Type B pancreatic cell (in vitro differentiated cells): ENCODE measurements at places on chromosomes 4 and X.

DNA sequence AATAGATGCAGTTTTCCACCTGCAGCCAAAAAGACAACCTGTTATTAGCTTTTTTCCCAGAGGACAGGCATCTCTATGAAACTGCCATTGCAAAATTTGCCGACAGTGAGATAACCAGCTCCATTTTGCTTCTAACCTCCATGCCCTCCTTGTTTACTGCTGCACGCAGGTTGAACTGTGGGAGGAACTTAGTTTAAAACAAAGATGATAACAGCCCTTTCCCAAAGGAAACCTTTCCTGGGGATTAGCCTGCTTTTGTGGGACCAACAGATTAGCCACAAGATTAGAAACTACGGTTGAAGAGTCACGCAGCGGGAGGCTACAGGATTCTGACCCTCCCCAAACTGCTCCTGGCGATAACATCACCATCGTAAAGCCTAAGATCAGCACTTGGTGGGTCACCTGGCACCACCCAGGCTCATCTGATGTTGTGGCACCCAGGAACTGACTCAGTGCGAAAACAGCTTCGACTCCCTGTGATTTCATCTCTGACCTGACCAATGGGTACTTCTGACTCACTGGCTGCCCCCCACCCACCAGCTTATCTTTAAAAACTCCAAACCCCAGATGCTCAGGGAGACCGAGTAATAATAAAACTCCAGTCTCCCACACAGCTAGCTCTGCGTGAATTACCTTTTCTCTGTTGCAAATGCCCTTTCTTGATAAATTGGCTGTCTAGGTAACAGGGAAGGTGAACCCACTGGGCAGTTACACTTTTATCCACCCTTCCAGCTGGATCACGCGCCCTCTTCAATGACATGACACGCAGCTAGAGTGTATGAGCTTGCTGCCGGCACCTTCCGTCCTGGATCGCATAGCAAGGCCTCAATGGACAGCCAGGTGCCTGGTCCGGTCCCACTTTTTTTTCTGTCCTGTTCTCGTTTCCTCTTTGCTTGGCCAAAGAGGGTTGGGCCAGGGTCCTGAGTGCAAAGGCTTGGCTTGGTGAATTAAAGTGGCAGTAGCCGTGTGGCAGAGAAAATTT lies 27.2 kb downstream of the NOP14 start:
- H3K27me3 ChIP-seq: no peaks in the 10 kb centered on the region
- H3K4me3 ChIP-seq: peak overlapping the region; percentile 90
- H3K27ac ChIP-seq: peak overlapping the region; percentile 93
- H3K4me1 ChIP-seq: peaks cover 22% of the 10 kb centered on the region

DNA sequence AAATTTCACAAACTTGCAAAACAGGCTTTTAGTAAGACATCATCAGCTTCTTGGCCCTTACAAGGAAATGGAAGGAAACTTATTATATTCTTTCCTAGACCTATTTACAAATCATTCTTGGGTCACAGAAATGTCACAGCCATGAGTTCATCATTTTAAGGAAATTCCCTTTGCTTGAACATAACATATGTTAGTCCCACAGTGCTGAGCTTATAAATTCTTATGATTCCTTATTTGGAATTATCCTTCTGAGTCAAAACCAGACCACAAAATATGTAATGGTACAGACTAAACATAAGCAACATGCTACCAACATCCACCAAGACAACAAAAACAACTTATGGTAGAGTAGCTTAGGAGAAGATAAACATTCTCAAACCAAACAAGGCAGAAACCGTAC lies 236.9 kb upstream of the CTSO start:
- H3K4me3 ChIP-seq: no peak overlapping the region
- H3K27ac ChIP-seq: peak overlapping the region; percentile 45
- no peak for DNase-seq
- H3K27me3 ChIP-seq: no peaks in the 10 kb centered on the region
- H3K4me1 ChIP-seq: peaks cover 26% of the 10 kb centered on the region

GRCh38 chrX:1391370-1391706 lies 575 bp downstream of the SLC25A6 start:
- DNase-seq: no peak
- H3K27ac ChIP-seq: peak overlapping the region; percentile 85
- peaks cover 24% of the 10 kb centered on the region for H3K36me3 ChIP-seq
- no peaks in the 10 kb centered on the region for H3K27me3 ChIP-seq
- peak overlapping the region; percentile 92 for H3K4me3 ChIP-seq

DNA sequence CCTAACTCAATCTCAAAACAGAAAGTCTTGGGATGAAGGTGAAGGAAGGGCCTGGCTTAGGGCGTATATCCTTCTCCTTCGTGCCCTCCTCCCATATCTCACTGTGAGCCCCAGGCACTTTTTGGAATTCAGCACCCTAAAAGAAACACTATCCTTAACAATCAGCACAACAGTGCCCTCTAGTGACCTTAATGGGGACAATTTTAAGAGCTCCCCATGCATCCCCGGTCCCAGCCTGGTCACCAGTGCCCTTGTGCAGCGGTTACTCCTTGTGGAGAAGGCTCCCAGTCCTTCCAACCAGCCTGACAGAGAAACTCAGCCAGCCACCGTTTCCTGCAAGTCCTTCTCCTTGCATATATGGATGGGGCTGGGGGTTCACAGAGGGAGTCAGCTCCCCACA lies 4.2 kb downstream of the PAK3 start:
- H3K36me3 ChIP-seq: no peaks in the 10 kb centered on the region
- H3K27ac ChIP-seq: no peak overlapping the region
- H3K4me3 ChIP-seq: no peak overlapping the region
- peaks cover 25% of the 10 kb centered on the region for H3K27me3 ChIP-seq

DNA sequence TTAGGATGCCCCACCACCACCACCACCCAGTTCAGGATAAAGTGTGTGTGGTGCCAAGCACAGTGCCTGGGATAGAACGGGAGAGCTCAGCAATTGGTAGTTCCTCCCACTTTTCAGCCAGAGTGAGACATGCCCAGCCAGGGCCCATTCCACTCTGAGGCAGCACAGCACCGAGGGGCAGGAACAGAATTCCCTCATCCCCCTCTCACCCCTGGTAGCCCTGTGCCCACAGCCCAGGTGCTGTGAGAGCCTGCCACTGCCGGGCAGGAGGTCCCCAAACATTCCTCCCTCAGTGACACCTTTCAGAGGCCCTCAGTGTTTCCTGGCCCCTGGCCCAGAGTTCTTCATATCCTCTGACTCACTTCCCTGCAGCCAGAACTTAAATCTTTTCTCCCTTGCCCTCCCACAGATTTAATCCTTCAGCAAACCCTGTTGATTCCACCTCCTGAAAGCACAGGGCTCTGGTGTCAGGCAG lies 8.1 kb downstream of the RIPPLY1 start:
- H3K27ac ChIP-seq: no peak overlapping the region
- no peak for DNase-seq
- H3K4me3 ChIP-seq: no peak overlapping the region

- H3K4me1 ChIP-seq: no peaks in the 10 kb centered on the region
- no peak overlapping the region for H3K27ac ChIP-seq
- DNase-seq: no peak
These were observed 15.6 kb downstream of the PGK1 start for GRCh38 chrX:78119521-78120227.

DNA sequence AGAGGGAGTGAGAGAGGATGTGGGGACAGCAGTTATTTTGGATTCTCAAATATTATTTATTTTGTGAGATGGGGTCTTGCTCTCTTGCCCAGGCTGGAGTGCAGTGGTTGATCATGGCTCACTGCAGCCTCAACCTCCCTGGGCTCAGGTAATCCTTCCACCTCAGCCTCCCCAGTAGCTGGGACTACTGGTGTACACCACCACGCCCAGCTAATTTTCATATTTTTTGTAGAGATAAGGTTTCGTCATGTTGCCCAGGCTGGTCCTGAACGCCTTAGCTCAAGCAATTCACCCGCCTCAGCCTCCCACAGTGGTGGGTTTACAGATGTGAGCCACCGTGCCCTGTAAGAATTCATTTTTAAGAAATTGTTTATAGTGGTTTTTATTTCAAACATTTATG lies 61.2 kb downstream of the FHDC1 start:
- H3K27ac ChIP-seq: peak overlapping the region; percentile 98
- no peaks in the 10 kb centered on the region for H3K36me3 ChIP-seq
- no peak for DNase-seq
- H3K4me3 ChIP-seq: no peak overlapping the region
- H3K4me1 ChIP-seq: peaks cover 40% of the 10 kb centered on the region

DNA sequence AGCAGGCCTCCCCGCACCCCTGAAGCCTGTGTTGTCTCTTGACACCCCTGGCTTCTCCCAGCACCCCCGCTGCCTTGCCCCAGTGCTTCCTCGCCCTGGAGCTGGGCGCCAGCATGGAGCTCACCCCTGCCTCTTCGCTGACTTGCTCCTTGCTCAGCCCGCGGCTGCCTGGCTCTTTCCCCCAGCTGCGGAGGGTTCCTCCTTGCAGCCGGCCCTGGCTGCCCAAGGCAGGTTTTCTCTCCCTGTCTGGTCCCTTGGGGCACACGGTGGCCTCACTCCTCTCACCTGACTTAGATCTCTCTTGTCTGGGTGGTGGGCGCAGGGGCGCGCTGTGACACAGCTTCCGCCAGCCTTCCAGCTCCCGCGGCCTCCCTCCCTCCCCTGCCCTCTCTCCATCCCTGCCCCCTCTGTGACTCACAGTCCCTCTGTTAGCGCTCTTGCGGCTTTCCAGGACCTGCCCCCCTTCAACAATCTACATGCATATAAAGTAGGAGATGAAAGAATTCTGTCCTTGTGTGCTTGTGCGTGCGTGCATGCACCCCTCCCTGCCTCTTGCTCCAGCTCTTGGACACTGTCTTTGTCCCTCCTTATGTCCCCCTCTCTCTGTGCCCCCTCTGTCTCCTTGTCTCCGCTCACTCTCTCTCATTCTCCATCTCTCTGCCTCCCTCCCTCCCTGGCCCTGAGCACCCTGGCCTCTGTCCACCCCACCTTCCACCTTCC lies 2.2 kb downstream of the PLXNB3 start:
- no peaks in the 10 kb centered on the region for H3K36me3 ChIP-seq
- no peaks in the 10 kb centered on the region for H3K27me3 ChIP-seq
- H3K27ac ChIP-seq: no peak overlapping the region
- H3K4me1 ChIP-seq: no peaks in the 10 kb centered on the region

GRCh38 chr4:95048296-95048695 lies 290.5 kb downstream of the BMPR1B start:
- no peak for DNase-seq
- no peaks in the 10 kb centered on the region for H3K27me3 ChIP-seq
- no peaks in the 10 kb centered on the region for H3K36me3 ChIP-seq
- H3K4me3 ChIP-seq: no peak overlapping the region

DNA sequence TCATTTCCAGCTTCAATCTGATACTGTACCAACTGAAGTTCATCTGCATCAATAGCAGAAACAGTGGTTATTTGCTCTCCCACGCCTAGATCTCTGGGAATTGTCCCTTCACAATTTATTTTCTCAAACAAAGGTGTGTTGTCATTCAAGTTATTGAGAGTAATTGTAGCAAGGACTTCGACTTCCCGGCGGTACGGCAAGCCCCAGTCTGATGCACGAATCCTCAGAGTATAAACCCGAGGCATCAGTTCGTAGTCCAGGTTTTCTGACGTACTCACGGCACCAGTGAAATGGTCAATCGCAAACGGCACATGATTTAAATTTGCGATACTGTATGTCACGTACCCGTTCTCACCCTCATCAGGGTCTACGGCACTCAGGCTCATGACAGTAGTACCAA lies 15.7 kb downstream of the FAT1 start:
- H3K27ac ChIP-seq: no peak overlapping the region
- DNase-seq: no peak
- no peaks in the 10 kb centered on the region for H3K27me3 ChIP-seq

GRCh38 chr4:141511055-141511454 lies 125.3 kb upstream of the IL15 start:
- no peaks in the 10 kb centered on the region for H3K27me3 ChIP-seq
- no peaks in the 10 kb centered on the region for H3K36me3 ChIP-seq
- H3K4me1 ChIP-seq: no peaks in the 10 kb centered on the region
- no peak for DNase-seq
- no peak overlapping the region for H3K27ac ChIP-seq

DNA sequence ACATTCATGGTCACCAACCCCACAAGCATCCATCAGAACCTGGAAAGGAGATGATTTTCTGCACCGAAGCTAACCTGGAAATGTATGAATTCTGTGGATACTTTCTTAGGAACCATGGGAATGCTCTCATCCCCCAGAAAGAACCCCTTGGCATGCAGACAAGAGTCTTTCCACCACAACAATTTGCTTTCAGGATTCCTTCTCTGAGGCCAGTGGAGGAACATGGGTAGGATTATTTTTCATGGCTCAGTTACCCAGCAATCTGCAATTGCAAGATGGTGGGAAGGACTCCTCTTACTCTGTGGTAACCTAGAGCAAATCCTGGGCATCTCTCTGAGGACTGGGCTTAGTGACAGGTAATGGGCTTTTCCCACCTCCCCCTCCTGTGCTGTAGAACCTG lies 131.9 kb upstream of the MSX1 start:
- peaks cover 4% of the 10 kb centered on the region for H3K4me1 ChIP-seq
- no peak for DNase-seq
- no peak overlapping the region for H3K4me3 ChIP-seq
- H3K27me3 ChIP-seq: peaks cover 15% of the 10 kb centered on the region
- H3K27ac ChIP-seq: no peak overlapping the region

DNA sequence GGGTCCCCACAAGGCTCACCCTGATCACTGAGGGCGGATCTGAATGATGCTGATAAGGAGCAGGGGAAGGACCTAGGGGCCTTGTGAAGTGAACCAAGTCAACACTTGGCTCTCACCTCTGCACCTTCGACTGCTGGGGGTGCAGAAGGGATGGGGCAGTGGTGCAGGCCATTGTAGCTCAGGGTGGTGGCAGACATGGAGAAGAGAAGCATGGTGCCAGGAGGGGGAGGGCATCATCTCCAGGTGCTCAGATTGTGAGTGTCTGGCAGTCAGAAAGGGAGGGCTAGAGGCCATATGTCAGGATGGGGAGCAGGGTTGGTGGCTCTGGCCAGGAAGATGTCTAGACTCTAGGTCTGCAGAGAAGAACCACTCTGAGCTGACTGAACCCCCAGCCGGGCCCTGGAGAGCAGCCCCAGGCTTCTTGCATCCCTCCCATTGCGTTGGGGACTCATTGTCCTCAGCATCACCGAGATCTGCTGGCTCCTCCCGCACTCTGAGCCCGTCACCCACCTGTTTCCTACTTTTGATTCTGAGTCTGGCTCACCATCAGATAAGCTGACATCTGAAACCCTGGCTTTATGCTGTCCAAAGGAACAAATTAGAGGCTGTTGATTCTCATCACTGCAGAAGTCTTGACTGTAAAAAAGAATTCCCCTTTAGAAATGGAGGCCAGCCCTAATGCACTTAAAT lies 3.8 kb downstream of the APLN start:
- DNase-seq: peak; percentile 51
- no peaks in the 10 kb centered on the region for H3K36me3 ChIP-seq
- no peaks in the 10 kb centered on the region for H3K4me1 ChIP-seq
- H3K4me3 ChIP-seq: no peak overlapping the region
- no peak overlapping the region for H3K27ac ChIP-seq

DNA sequence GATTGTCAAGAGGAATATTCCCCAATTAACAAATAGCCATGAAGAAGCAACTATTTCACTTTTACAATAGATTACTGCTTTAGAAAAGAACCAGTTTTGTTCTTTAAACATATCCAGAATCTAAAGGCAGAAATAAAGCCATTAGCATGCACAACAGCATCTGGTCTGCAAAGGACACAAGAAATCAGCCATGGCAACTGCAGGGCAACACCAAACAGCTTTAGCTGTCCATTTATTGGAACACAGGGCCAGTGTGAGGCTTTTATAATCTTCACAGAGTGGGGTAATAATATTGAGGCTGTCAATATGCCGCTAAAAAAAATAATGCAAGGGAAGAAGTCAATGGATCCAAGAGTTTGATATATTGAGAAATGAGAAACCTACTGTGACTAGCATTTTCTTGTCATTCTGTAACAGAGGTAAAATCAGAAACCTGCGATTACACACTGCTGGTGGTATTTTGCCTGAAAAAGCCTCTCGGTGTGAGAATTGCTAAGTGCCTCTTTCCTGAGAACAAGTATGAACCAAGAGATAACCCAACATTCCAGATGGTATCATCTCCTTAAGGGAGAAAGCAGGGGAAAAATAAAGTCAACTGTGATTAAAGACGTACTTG lies 2.7 kb upstream of the BANK1 start:
- no peak for DNase-seq
- H3K27ac ChIP-seq: peak overlapping the region; percentile 21
- peaks cover 14% of the 10 kb centered on the region for H3K27me3 ChIP-seq
